ENCODE measurements at places on chromosomes 7 and 10.

DNA sequence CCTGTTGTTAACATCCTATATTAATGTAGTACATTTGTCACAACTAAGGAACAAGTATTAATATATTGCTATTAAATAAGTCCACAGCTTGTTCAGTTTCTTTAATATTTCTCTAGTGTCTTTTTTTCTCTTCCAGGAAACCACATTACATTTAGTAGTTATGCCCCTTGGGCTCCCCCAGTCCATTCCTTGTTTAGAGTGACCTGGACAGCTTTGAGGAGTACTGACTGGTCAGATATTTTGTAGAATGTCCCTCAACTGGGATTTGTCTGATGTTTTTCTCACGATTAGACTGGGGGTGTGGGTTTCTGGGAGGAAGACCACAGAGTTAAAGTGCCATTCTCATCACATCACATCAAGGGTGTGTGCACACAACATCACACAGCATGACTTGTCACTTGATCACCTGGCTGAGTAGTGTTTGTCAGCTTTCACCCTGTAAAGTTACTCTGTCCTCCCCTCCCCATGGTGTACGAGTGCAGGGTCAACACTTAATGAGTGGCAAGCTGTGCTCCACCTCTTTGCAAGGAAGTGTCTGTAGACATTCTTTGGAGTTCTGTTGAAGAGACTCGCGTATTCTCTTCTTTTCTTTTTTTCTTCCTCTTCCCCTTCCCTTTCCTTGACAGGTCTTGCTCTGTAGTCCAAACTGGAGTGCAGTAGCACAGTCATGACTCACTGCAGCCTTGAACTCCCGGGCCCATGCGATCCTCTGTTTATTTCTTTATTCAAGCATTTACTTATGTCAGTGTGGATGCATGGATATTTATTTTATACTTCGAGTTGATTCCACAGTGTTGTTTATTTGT lies 10.2 kb downstream of the LMTK2 start:
- DNase-seq: no peak

DNA sequence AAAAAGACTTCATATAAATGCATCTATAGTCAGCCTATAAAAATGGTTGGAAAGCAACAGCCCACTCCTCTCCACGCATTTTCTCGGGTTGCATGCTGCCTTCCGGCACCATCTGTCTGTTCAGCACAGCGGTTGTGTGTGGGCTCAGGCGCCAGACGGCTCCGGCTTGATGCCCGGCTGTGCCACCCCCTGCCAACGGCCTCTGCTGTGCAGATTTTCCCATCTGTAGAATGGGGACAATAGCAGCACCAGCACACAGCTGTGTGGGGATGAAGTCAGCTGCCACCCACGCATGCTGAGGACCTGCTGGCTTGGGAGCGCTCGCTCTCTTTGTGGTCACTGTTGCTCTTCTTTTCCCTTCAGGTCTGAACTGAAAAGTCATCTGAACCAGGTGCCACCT lies 19.5 kb downstream of the PRKAG2 start:
- DNase-seq: no peak

DNA sequence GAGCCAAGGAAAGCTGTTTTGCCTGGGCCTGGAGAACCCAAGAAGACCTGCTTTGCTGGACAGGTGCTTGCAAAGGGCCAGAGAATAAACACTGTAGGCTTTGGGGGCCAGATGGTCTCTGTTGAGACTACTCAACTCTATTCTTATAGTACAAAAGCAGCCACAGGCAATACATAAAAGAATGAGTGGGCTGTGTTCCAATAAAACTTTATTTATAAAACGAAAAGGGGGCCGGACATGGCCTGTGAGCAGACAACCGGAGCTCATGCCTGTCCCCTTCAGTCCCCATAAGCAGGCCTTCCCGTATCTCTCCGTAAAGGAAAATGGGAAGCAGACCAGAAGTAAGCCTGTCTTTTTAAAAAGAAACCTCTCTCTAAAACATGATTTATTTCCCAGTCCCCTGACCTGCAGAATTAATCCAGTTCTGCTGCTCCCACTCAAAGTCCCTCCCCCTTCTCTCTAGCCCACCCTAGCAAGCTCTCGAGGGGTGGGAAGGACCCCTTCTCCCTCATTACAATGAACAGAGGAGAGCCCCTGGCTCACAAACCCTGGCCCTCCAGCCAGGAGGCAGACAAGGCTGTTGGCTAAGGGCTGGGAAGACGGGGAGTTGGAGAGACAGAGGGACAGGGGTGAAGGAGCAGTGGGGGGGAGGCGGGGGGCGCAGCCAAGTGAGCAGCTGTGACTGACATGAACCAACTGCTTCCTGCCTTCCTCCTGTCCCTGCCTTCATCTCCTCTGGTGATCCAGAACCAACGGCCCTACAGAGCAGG lies 177.8 kb downstream of the NEURL1 start:
- DNase-seq: no peak

DNA sequence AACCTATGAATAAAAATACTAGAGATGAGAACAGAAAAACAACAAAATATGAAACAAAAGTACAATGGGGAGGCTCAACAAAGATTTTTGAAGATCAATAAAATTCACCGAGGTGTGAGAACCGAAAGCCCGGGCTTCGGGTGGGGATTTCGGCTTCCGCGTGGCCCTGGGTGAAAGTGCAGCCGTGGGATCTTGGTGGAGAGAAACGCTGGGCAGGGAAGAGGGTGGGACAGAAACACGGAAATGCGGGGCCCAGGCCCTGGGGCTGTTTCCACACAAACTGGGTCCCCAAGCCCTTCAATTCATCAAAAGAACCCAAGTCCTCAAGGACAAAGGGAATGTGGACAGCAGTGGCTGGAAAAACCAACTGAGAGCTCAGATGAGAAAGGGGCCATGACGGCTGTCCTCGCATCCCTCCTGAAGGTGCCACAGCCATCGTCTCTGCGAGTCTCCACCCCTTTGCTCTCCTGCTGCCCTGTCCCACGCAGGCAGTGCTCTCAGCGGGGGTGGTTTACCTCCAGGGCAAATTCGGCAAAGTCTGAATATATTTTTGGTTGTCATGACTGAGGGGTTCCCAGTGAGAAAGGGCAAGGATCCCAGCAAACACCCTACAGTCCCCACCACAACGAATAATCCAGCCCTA lies 19.7 kb downstream of the FOXL3 start:
- DNase-seq: no peak

DNA sequence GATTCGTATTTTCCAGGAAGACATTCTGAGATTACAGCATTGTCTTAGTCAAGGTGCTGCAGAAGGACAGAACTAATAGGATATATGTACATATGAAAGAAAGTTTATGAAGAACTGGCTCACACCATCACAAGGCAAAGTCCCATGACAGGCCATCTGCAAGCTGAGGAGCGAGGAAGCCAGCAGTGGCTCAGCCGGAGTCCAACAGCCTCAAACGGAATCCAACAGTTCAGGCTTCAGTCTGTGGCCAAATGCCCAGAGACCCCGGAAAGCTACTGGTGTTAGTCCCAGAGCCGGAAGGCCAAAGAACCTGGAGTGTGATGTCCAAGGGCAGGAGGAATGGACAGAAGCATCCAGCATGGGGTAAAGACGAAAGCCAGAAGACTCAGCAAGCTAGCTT lies 4.4 kb upstream of the ZFAND2A start:
- DNase-seq: no peak

- DNase-seq: no peak
Observed at GRCh38 chr7:70647801-70648498, 484.0 kb upstream of the GALNT17 start.

- peak; percentile 59 for DNase-seq
Observed at GRCh38 chr10:133279326-133280226, 2.9 kb upstream of the ADAM8 start.

DNA sequence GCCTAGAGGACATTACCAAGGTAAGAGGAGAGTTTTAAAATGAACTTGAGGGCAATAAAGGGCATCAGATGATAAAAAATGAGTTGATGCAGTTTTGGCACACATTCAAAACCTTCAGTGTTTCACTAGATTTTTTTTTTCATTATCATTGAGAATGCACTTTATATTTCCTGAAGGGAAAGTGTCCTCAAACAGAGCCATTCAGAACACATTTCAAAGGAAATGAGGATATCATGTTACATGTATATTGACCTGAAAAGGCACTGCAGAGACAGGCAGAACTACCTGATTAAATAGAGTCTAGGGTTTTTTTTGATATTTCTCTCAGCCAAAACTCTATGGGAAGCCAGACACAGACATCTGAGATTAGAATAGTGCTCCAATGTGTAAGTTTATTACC lies 454.0 kb downstream of the NEBL start:
- no peak for DNase-seq

- no peak for DNase-seq
Observed at GRCh38 chr7:2503056-2503941, 16.3 kb upstream of the LFNG start.

- DNase-seq: peak; percentile 90
Observed at GRCh38 chr10:118341791-118342637, at the start of gene FAM204A. Gene FAM204A, minus strand, starts transcription at chr10:118342324. Its CDS starts 5,909 bp downstream, at chr10:118336415.

DNA sequence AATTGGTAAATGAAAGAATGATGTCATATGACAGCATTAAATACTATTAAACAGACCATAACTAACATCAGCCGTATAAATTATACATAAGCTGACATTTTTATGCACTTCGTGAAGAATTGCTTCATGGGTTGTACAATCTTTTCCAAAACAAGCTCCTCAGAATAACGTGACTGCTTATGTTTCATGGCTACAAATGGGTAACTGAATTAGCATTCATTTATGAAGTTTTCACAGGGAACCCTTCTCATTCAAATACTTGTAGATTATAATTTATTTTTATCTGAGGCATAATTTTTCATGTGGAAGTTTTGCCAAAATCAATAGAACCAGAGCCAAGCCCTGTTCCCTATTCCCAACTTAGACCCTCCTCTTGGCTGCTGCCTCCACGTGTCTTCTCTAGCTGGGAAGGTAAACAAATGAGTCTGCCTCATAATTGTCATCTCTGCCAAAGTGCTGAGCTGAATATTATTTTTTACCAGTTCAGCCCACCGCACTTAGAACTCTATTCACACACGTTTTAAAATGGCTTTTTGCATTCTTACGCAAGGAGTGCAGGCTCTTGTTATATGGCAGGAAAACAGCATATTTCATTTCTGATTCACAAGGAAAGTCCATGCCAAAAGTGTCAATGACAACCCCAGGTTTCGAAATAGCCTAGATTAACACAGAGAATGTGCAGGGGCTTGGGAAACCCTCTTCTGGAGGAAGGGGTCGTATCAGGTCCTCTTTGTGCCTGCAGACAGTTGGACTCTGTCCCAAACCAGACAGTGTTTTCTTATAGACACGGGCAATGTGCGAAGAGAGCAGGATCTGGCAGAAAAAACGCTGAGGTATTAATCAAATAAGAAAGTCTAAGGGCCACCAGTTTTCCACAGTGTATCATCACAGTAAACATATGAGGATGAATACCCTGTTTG lies 370.7 kb upstream of the MGMT start:
- no peak for DNase-seq

DNA sequence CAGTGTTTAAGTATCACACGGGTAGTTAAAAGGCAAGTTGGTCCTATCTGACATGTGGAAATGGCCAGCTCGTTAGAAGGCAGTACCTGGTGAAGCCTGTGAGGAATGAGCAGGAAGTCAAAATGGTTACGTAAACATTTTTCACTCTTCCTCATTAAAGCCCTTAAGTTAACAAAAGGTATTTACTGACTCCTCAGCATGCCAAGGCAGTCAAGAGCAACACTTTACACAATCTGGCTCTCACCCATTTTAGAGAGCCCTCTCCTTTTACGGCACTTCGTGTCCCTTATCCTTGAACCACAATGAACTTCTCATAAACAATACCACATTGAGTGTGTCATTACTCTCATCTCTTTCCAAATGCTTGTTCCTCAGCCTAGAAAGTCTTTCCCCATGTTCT lies 11.0 kb upstream of the RSBN1L start:
- peak; percentile 52 for DNase-seq

DNA sequence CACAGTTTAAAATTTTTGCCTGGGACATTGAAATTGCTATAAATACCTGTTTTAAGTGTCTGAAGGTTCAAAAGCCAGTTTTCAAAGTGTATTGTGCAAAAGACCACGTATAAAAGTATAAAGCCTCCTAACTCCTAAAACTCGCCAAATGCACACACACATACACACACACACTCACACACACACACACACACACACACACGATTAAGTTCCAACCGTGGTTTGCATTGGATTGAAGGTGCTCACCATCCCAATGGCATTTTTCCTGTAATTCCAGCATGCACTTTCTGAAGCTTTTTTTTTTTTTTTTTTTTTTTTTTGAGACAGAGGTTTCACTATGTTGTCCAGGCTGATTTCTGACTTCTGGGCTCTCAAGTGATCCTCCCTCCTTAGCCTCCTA lies 2.8 kb upstream of the RGS10 start:
- DNase-seq: no peak

- no peak for DNase-seq
Observed at GRCh38 chr10:119302172-119302571, 94.8 kb downstream of the GRK5 start.

GRCh38 chr10:61342858-61343572 lies 110.2 kb downstream of the TMEM26 start:
- no peak for DNase-seq

DNA sequence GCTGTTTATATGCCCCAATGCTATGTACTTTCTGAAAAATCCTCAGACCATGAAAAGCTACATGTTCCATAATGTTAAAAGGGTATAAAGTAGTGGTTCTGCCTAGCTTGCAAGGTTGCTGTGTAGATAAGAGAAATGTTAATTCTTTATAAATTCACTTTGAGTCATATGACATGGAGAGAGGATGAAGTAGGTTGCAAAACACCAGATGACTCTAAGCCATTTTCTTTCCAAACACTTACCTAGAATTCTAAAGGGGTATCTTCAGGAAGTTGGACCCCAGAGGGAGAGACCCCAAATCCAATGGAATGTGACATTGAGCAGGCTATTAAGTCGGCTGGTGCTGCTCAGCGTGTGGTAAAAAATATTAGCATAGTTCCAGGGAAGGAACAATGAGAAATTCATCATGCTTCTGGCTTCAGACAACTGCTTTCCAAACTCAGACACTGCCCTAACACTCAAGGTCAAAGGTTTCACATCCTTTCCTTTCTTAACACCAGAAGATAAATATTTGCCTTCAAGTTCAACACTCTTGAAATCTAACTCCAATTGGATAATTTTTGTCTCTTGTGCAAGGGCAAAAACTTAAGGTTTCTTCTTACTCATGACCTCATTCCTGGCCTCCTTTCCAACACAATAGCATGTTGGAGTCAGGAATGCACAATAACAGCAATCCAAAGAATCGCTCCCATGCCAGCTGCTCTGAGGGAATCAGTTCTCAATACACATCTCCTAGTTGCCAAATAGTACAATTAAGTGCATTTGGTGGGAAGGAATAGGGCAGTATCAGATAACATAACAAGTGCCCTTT lies 100.7 kb upstream of the AFAP1L2 start:
- DNase-seq: no peak

- no peak for DNase-seq
Observed at GRCh38 chr7:22331704-22332103, 25.2 kb downstream of the RAPGEF5 start.

DNA sequence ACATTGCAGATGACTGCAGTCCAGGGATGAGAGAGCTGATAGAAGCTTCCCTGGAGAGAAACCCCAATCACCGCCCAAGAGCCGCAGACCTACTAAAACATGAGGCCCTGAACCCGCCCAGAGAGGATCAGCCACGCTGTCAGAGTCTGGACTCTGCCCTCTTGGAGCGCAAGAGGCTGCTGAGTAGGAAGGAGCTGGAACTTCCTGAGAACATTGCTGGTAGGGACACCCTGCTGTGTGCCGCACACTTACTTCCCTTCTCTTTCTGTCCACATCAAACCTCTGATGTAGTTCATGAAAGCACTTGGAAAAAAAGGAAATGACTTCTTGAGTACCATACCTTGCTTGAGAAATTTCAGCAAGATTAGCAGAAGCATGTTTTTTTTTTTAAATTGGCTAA lies 25.3 kb downstream of the MAP3K8 start:
- peak; percentile 92 for DNase-seq

Data from CD14-positive monocyte (primary cell).